Adrenal gland (tissue), 19 donors: ENCODE measurements at places on chromosomes 1 and 21. TPM values are rescaled to one million over a fixed set of nuclear protein-coding genes. Genes with fewer than 3 reads are reported as not detected.

The AGBL4 gene
- polyA plus RNA-seq, result 0.72 TPM

The FMO4 gene
- polyA plus RNA-seq, result 3.2 TPM

The DNAJC11 gene
- 52.3 TPM for polyA plus RNA-seq

The PLEKHA6 gene
- polyA plus RNA-seq, result 3.6 TPM

The CYB561D1 gene
- polyA plus RNA-seq, result 4.4 TPM

The SH3D21 gene
- 0.73 TPM for polyA plus RNA-seq

The SELL gene
- polyA plus RNA-seq, result 1.8 TPM

The EFNA4 gene
- 12.1 TPM for polyA plus RNA-seq

The SMPDL3B gene
- not detected for polyA plus RNA-seq

The BRINP3 gene
- 3.0 TPM for polyA plus RNA-seq

The DCST1 gene
- polyA plus RNA-seq, result not detected

The LRRC39 gene
- 3.4 TPM for polyA plus RNA-seq

The AMY2A gene
- 0.30 TPM for polyA plus RNA-seq

The AQP10 gene
- not detected for polyA plus RNA-seq

The XCL1 gene
- polyA plus RNA-seq, result 0.24 TPM

The RAP1GAP gene
- polyA plus RNA-seq, result 62.4 TPM

The UQCRH gene
- polyA plus RNA-seq, result 245 TPM

The RXFP4 gene
- not detected for polyA plus RNA-seq

The SPATA17 gene
- polyA plus RNA-seq, result 0.56 TPM

The TEKT2 gene
- polyA plus RNA-seq, result 0.40 TPM

The KCNT2 gene
- 0.54 TPM for polyA plus RNA-seq

The GPR37L1 gene
- 0.13 TPM for polyA plus RNA-seq

The PROX1 gene
- polyA plus RNA-seq, result 13.5 TPM

The ZNF678 gene
- polyA plus RNA-seq, result 0.81 TPM

The TAS1R3 gene
- polyA plus RNA-seq, result 0.05 TPM

The DIPK1A gene
- 1.4 TPM for polyA plus RNA-seq

The C1QTNF12 gene
- polyA plus RNA-seq, result not detected

The MPL gene
- 0.40 TPM for polyA plus RNA-seq

The TMEM125 gene
- polyA plus RNA-seq, result 1.1 TPM

The FOXE3 gene
- not detected for polyA plus RNA-seq

The HMGCS2 gene
- 0.32 TPM for polyA plus RNA-seq

The EXO1 gene
- 2.0 TPM for polyA plus RNA-seq

The CELA3A gene
- polyA plus RNA-seq, result 2.3 TPM

The RTCA gene
- polyA plus RNA-seq, result 20.5 TPM

The LHX8 gene
- polyA plus RNA-seq, result not detected
